ENCODE measurements at places on chromosomes 3 and 15.

DNA sequence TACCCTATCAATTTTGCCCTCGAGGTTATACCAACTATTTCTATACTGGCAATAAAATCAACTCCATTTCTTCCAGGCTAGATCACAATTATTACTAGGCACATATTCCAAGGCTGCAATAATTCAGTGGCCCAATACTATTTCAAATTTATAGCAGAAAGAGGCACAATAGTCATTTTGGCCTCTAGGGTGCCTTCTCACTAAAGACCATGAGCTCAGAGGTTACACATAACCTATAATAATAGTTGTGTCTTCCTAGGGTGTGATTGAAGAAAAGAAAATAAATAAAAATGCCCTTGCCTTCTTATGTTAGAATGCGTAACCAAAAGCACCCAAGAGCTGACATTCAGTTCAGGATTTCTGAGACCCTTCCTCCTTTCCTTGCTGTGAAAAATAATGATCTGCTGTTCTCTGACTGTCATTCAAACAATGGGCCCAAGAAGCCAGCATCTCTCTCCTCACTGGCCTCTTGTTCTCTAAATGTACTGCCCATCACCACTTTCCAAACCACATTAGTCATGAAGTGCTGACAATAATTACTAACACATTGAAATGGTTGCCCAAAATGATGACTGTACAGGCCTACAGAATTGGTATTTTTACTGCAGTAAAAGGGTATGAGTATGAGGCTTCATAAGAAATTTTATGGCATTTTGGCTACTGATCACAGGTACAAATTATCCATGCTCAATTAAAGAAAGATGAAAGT, 244.8 kb downstream of the LRRN1 start:
- DNase-seq, result no peak

DNA sequence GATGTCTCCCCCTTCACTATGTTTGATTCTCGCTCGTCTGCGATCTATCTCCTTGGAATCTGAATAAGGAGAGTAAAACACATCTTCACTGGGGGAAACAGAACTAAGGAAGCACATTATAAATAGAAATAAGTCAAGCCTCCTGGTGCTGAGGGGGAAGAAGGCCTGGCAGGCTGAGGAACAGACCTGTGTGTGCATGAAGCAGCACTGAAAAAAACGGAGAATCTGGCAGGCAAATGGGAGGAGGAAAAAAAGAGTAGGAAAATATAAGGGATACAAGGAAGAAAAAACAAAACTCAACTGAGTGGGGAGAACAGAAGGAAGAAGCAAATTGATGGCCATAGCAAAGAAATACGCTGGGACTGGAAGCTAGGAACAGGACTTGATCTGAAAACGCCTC, 25.7 kb downstream of the PARP16 start:
- DNase-seq, result no peak

GRCh38 chr3:135134684-135135075, 339.6 kb downstream of the EPHB1 start:
- no peak for DNase-seq

DNA sequence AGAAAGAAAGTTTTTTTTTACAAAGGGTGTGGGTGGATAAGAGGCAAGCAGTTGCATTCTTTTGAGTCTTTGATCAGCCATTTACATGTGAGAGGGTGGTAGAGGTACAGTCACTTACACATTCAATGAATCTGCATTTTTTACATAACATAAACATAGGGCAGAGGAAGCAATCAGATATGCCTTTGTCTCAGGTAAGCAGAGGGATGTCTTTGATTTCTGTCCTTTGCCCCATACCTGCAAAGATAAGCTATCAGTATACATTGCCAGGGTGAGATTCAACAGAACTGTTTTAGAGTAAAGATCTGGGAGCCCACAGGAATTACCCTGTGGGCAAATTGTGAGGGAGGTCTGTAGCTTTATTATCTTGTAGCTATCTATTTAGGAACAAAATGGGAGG, 5.4 kb upstream of the PPP1R2 start:
- DNase-seq, result no peak

DNA sequence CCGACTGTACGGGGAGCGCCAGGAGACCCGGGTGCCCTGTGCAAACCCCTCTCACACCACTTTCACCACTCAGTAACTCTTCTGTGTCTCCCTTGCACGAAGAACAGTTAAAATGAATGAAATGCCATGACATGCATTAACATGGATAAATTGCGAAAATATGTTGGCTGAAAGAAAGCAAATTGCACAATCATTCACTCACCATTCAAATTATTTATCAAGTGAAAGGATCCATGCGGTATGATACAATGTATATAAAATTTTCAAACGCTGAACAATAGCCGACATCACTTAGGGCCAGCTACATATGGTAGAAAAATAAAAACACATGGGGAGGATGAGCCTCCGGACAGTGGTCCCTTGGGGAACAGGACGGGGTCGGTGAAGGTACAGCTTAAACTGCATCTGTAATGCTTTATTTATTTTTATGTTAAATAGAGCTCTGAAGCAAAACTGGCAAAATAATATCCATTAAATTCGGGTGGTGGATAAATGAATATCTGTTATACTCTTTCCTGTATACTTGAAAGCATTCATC, 45.9 kb downstream of the SLC12A8 start:
- DNase-seq, result no peak

- DNase-seq, result no peak
These were observed 105.6 kb downstream of the FBLN2 start for GRCh38 chr3:13654330-13655060.

DNA sequence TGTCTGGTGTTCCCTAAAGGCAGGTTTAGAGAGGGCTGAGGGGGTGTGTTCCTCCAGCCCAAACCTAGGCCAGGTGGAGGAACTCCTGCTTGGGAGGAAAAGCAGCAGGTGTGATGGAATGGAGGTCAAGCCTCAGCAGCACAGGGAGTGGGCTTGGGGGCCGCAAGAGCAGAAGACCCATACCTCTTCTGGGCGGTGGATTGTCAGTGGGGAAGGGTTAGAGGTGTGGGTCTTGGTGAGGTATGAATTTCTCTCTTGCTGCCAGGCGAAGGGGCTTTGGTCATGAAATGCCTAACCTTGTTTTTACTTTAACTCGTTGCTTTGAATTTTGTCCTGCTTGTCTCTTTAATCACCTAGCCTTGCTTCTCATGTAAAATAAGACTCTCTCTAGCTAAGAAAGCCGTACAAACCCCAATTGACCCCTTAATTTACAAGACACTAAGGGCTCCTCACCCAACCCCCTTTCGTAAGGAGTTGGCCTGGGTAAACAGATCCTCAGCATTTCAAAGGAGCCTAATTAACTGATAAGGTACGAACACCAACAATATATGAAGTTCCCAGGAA, 38.9 kb downstream of the DHX30 start:
- DNase-seq, result no peak

DNA sequence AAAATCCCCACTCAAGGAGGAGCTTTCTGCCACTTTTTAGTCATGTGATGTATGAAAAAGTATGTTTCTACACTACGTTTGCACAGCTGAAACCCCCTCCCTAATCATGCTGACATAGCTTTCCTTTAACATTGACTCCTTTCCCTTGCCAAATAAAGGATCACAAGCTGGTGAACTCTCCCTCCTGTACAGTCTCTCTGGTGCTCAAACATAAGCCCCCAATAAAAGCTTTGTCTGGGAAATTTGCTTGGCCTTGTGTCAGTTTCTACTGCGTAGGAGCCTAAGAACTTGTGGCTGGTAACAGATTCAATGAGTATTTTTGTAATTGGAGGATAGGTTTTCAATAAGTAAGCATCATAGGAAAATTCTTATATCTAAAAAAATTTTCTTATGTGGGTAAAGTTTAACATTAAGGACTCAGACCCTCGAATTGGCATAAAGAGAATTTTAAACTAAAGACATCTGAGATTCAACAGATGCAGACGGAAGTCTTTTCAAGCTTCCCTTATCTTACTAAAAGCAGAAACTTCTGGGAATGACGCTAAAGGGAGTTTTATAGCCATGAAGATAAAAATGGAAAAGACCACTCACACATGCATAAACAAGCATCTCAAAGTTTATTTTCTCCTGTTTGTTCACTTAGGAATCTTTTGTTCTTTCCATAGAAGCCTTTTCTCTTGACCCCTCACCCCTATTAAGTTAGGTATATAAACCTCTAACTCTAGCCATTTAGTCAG, 44.1 kb upstream of the P2RY1 start:
- no peak for DNase-seq

Measured in stimulated activated CD8-positive, alpha-beta memory T cell treated with anti-CD3 and anti-CD28 coated beads, Interleukin-4, amount 100 ng/mL, for 4 hours (primary cell).